H1 (cell line): ENCODE measurements at places on chromosomes 12 and 14. TPM values are rescaled to one million over a fixed set of nuclear protein-coding genes. Genes with fewer than 3 reads are reported as not detected.

- H3K27me3 ChIP-seq, result no peaks in the 10 kb centered on the region
- no peak for DNase-seq
- H3K36me3 ChIP-seq, result no peaks in the 10 kb centered on the region
- no peak overlapping the region for H3K4me3 ChIP-seq
Measured at GRCh38 chr12:89288959-89289358, 63.3 kb downstream of the DUSP6 start.

- H3K27me3 ChIP-seq, result no peaks in the 10 kb centered on the region
- no peak overlapping the region for H3K27ac ChIP-seq
- H3K36me3 ChIP-seq, result peaks cover 3% of the 10 kb centered on the region; the same call in 1 of the 2 replicates
Measured at GRCh38 chr14:63375769-63376168, 57.0 kb upstream of the GPHB5 start.

- no peaks in the 10 kb centered on the region for H3K36me3 ChIP-seq
- H3K4me1 ChIP-seq, result no peaks in the 10 kb centered on the region; the same call in 1 of the 2 replicates
- H3K4me3 ChIP-seq, result no peak overlapping the region
- DNase-seq, result no peak
Measured at GRCh38 chr12:77013091-77013490, 52.3 kb downstream of the E2F7 start.

The TAS2R13 gene
- 0.17 TPM in 1 of 2 replicates, not detected in the other for total RNA-seq

The DEPDC4 gene
- 3.8 and 4.8 TPM in 2 replicates for total RNA-seq
